Subcutaneous preadipocyte (primary cell): ENCODE measurements at places on chromosomes 7 and 10. TPM values are rescaled to one million over a fixed set of nuclear protein-coding genes. Genes with fewer than 3 reads are reported as not detected.

The GOLGA7B gene
- under 0.01 TPM in 2 replicates for total RNA-seq

The TNS3 gene
- 5.9 and 8.1 TPM in 2 replicates for total RNA-seq

The C10orf62 gene
- total RNA-seq: 0.20 TPM in 1 of 2 replicates, not detected in the other

The NPVF gene
- not detected in 2 replicates for total RNA-seq

The ABCB1 gene
- total RNA-seq: 0.20 TPM in 1 of 2 replicates, not detected in the other

The CYP3A5 gene
- total RNA-seq: 2.0 and 4.0 TPM in 2 replicates
